ENCODE measurements at places on chromosomes 3 and 15. TPM values are rescaled to one million over a fixed set of nuclear protein-coding genes. Genes with fewer than 3 reads are reported as not detected.

- DNase-seq = no peak
These were observed 161.9 kb downstream of the FNDC3B start for GRCh38 chr3:172201136-172201869.

- DNase-seq = no peak
These were observed 712.9 kb downstream of the NSUN3 start for GRCh38 chr3:94775746-94776145.

DNA sequence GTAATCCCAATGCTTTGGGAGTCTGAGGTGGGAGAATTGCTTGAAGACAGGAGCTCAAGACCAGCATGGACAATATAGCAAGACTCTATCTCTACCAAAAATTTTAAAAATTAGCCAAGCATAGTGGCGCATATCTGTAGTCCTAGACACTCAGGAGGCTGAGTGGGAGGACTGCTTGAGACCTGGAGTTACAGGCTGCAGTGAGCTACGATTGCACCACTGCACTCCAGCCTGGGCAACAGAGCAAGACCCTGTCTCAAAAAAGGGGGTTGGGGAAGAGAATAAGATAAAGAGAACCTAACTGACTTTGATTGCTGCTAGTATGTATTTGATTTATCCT is 755 bp downstream of the CD200R1 start:
- no peak for DNase-seq

CHL1 gene
- 0.49 TPM for total RNA-seq

- no peak for DNase-seq
These were observed 17.9 kb upstream of the STIMATE start for GRCh38 chr3:52915294-52915693.

Measured in neural progenitor cell (in vitro differentiated cells).